Substantia nigra (tissue), 51 donors: ENCODE measurements at places on chromosomes 2 and 18.
A peak's percentile ranks its signal among the peaks of the same experiment; 100 is the strongest.

DNA sequence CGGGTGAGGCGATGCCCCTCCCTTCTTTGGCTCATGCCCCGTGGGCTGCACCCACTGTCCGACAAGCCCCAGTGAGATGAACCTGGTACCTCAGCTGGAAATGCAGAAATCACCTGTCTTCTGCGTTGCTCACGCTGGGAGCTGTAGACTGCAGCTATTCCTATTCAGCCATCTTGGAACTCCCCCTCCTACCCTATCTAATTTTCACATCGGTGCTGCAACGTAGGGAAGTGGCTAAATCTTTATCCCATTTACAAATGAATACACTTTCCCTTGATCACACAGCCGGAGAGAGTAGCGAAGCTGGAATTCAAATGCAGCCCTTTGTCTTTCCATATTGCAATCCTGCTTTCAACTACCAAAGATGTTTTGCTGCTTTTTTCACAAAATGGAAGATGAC is 1.4 kb upstream of the TMEM247 start:
- DNase-seq, result no peak

GRCh38 chr2:38528008-38528442 is 74.7 kb downstream of the HNRNPLL start:
- peak; percentile 14 for DNase-seq

- DNase-seq, result no peak
Observed at GRCh38 chr2:12750166-12750905, 33.6 kb downstream of the TRIB2 start.

DNA sequence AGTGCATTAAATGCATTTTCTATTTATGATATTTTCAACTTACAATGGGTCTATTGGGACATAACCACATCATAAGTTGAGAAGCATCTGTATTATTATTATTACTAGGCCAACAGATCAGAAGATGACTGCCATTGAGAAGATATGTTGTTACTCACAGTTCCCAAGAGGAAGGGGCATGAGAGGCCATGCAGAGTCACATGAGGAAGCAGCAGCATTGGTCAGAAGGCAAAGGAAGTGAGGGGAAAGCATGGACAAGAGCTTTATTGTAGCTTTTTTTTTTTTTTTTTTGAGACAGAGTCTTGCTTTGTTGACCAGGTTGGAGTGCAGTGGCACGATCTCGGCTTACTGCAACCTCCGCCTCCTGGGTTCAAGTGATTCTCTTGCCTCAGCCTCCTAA is 66.2 kb upstream of the LCLAT1 start:
- DNase-seq, result no peak

GRCh38 chr18:65938592-65939372 is 188.0 kb downstream of the CDH7 start:
- DNase-seq, result no peak

DNA sequence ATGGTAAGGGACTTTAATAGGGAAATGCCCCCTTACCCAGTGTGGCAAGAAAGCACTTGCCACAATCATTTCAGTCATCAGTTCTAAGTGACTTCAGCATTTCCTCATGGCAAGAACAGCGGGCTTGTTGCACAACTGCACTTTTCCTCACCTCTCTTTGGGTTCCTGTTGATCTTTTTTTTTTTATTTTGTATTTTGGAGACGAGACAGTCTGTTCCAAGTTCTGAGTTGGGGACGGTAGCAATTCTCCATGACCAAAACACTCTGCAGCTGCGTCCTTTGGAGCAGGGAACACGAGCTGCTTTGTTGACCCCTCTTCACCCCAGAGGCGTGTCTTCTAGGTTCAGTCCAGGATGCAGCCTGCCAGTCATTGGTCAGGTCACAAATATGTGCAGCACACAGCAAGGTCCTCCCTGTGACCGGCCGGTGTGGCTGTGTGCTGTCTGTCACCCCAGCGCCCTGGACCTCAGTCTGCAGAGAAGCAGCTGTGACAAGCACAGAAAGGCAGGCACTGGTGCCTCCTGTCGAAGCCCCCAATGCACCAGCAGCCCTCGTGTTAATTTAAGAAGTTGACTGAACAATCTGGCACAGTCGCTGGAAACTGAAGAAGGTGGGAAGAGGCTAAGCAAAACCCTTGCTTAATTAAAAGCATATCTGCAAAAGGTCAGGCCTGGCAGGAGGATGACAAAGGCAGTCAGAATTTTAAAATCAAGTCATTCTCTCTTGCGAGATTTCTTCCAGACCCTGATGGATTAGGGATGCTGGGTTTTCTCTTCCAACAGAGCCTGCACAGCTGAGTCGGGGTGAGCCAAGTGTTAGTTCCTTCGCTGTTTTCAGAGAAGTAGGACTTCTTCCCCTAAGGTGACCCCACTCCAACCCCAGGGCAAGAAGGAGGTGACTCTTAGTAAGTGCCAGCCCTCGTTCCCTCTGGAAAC is 96.7 kb upstream of the COPS8 start:
- no peak for DNase-seq

DNA sequence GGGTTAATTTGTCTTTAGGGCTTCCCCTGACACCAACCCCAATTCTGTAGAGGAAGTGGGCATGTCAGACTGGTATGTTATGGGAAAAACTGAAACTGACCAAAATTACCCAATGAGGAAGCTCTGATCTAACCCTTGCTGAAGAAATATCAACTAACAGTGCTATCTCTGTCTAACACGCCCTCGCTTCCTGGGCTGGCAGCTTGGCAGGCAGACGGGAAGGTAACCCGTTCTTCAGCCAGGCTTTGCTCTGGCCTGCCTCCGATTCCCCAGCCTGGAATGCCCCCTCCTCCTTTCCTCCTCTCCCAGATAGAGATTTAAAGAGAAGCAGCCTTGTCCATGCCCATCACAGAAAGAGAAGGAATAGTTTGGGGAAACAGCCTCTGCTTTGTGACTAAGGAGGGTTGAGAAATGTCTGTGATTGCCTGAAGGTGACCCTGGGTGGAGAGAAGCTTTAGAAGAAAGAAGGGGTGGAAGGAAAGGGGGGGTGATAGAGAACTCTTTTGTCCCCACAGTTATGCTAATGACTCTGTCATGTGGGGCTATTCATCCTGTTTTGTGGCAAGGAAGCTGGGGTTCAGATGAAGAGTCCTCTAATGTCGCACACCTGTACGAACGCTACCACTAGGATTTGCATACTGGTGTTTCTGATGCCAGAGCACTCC is 15.4 kb downstream of the HK2 start:
- DNase-seq, result no peak

DNA sequence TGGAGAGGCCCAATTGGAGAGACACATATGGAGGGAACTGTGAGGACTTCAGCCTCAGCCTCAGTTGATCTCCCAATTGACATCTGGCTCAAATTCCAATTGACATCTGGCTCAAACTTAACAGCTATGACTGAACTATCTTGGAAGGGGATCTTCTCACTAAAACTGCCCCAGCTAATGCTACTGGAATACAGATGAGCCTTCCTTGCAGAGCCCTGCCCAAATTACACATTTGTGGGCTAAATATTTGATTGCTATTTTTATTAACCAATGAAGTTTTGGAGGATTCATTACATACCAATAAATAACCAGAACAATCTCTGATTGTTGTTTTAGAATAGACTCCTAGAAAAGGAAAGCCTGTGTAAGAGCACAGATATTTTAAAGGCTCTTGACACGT is 189.0 kb upstream of the THUMPD2 start:
- DNase-seq, result no peak

DNA sequence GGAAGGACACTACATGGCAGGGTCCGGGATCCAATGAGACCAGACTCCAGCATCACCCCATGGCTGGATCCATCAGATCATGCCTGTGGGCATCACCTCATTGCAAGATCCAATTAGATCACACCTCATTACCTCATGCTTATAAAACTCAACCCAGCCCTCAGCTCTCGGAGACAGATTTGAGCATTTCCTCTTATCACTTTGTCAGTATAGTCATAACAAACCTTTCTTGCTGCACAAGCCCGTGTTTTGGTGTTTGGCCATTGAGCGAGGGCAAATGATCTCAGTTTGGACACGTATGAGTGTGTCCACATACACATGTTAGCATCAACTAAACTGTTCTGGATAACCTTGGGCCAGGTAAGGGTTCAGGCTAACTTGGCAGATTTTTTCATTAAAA is 58.8 kb downstream of the CCDC195 start:
- no peak for DNase-seq

DNA sequence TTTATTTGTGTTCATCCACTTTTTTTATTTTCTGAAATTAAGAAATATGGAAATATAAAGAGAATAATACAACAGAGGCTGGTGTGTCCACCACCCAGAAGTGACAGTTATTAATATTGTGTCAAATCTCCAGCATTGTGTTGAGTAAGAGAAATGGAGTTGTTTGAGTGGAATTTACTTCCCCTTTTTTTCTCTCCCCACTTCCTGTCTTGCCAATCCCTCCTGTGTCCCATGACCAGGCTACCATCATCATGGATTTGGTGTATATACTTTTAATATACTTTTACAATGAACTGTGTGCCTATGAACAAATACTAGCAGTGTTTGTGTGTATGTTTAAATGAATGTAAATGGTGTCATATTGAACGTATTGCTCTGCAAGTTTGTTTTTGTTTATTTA is 276.9 kb upstream of the SKOR2 start:
- DNase-seq, result no peak

GRCh38 chr2:152389483-152389882 is 54.5 kb downstream of the FMNL2 start:
- no peak for DNase-seq

- no peak for DNase-seq
Observed at GRCh38 chr2:157508676-157509075, 64.8 kb upstream of the CYTIP start.

GRCh38 chr2:216754336-216754735 is 59.0 kb upstream of the IGFBP5 start:
- no peak for DNase-seq

DNA sequence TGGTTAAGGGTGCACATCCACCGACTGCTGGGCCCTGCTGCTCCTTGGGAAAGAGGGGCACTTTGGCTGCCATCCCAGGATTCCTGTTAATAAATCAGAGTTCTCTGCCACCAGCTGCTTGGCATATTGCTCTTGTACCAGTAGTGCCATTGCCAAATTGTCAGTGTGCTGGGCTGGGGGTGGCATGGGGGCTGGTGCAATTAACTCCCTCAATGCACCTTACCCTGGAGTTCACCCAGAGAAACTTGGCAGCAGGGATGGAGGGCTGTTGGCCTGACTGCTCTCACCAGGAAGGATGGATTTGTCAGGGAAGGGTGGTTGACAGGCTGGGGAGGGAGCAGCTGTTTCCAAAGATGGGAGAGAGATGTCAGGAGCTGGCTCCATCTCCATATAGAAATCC is 94.6 kb upstream of the SKOR2 start:
- DNase-seq, result no peak

GRCh38 chr2:102065675-102066252 is 74.0 kb downstream of the IL1R2 start:
- DNase-seq, result no peak

GRCh38 chr2:171958475-171958874 is 36.2 kb downstream of the HAT1 start:
- DNase-seq, result no peak

GRCh38 chr2:150589681-150590080 is 102.2 kb upstream of the RND3 start:
- no peak for DNase-seq

GRCh38 chr2:182584462-182584861 is 131.6 kb upstream of the DNAJC10 start:
- no peak for DNase-seq

- DNase-seq, result no peak
Observed at GRCh38 chr2:189037518-189037917, 63.3 kb downstream of the COL3A1 start.

DNA sequence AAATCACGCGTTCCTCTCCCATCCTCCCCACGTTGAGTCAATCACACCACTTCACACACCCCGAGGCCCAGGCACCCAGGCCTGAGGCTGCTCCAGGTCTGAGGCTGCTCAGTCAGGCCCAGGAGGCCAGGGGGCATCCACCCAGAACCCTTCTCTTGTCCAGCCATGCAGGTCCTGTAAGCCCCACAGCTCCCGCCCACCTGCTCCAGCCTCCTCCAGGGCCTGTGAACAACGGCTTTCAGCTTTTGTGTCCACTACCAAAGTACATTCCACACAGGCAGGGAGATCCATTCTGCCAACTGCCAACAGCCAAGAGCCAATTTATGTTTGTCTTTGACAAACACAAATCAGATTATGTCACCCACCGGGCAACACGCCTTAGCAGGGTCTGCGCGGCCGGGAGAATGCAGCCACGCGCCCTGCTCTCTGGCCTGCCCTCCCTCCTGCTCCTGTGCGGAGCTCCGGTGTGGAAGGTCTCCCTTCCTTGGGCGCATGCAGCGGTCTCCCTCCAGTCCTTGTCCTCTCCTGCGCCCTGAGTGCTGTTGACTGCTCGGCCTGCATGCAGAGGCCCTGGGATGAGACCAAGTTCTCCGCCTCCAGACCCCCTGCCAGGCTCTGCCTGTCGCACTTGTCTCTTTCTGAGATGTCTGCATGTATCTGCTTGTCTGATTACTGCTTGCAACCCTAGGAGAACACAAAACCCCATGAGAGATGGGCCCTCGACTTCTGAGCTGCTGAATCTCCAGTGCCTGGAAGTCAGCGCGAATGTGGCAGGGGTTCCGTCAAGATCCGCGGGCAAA is 146.6 kb downstream of the ZNF516 start:
- DNase-seq, result peak; percentile 51

GRCh38 chr2:1544478-1545069 is 131.3 kb downstream of the TPO start:
- no peak for DNase-seq

GRCh38 chr2:152189622-152190495 is 14.3 kb upstream of the STAM2 start:
- DNase-seq, result no peak

DNA sequence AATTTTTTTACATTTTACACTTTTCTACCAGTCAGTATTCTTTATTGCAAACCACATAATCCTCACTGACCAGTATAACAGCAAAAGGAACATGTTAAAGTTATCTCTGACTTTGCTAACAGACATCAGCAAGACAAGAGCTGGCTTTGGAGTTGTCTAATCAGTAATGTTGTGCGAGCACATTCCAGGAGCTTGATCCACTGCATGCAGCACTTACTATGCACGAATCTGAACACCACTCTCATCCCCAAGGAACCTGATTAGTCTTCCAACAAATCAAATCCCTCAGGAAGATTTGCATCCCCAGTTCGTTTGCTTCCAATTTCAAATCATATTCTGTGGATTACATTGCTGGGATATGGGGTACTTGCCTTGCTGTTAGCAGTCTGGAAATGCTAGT is 269.3 kb upstream of the EPC2 start:
- no peak for DNase-seq

DNA sequence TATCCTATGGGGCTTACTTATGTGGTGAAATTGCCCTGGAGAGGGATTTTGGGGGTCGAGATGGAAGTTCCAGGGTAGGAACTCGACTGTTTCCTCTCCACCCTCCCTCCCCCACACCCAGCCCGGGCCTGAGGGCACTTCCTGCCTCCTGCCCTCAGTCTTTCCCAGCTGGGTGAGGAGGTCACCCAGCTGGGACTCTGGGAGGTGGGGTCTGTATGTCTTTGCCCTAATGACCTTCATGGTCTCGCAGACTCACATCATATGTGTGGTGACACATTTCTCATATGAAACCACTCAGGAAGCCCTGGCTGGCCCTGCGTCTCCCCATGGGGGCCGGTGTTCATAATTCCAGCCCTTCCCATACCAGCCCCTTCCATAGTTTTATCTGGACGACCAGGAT is 12.4 kb downstream of the ATOH8 start:
- no peak for DNase-seq

GRCh38 chr2:181073896-181074295 is 93.5 kb downstream of the UBE2E3 start:
- no peak for DNase-seq
